ENCODE measurements at places on chromosomes 5 and 9.

GRCh38 chr9:21806644-21807043, 4.2 kb downstream of the MTAP start:
- H3K27ac ChIP-seq = peak overlapping the region; percentile 60
- no peak for DNase-seq
- no peak overlapping the region for H3K4me3 ChIP-seq

GRCh38 chr5:400282-401145, 42.5 kb upstream of the EXOC3 start:
- H3K4me3 ChIP-seq = peak overlapping the region; percentile 42
- peaks cover 40% of the 10 kb centered on the region for H3K36me3 ChIP-seq
- peaks cover 9% of the 10 kb centered on the region for H3K27me3 ChIP-seq
- H3K4me1 ChIP-seq = peaks cover 39% of the 10 kb centered on the region
- H3K27ac ChIP-seq = peak overlapping the region; percentile 89

GRCh38 chr5:53882676-53883031, 322.2 kb downstream of the NDUFS4 start:
- no peaks in the 10 kb centered on the region for H3K27me3 ChIP-seq
- H3K27ac ChIP-seq = no peak overlapping the region
- H3K36me3 ChIP-seq = no peaks in the 10 kb centered on the region
- DNase-seq = no peak

DNA sequence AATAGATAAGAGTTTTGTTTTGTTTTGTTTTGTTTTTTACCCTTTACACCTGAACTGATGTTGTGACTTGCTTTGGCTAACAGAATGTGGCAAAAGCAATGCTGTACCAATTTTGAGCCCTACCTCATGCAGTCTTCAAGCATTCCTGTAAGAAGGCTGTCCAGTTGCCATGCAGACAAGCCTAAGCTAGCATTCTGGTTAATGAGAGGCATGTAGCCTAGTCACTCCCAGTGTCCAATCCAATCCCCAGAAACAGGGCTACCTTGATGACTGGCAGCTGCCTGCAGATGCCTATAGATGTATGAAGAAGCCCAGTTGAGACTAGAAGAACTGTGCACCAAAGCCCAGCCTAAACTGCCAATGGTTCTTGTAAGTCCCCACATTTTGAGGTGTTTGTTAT, 9.4 kb upstream of the EFNA5 start:
- H3K4me1 ChIP-seq = no peaks in the 10 kb centered on the region
- peaks cover 23% of the 10 kb centered on the region for H3K27me3 ChIP-seq
- H3K4me3 ChIP-seq = no peak overlapping the region
- DNase-seq = no peak
- H3K27ac ChIP-seq = no peak overlapping the region
- no peaks in the 10 kb centered on the region for H3K36me3 ChIP-seq

GRCh38 chr5:65059681-65060598, 291.2 kb downstream of the CWC27 start:
- H3K4me3 ChIP-seq = no peak overlapping the region
- H3K4me1 ChIP-seq = no peaks in the 10 kb centered on the region
- DNase-seq = no peak

DNA sequence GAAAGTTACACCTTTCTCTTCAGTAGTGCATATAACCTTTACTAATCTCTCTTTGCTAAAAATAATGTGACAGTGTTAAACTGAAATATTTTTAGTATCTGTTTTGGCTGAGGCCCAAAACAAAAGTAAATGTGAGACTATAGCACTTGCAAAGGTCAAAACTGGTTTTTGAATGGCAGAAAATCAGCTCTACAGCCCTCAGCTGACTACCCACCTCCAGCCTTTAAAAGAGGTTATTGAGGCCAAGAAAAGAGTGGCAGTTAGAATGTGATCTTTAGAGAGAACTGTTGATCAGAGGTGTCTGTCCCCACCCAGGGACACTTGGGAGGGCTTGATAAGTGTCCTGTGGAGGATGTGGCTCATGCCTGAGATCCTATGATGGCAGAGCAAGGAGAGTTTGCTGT, 30.9 kb downstream of the PRKACG start:
- H3K4me1 ChIP-seq = peaks cover 22% of the 10 kb centered on the region
- no peak overlapping the region for H3K27ac ChIP-seq
- H3K27me3 ChIP-seq = no peaks in the 10 kb centered on the region
- no peaks in the 10 kb centered on the region for H3K36me3 ChIP-seq
- DNase-seq = no peak

GRCh38 chr5:113749334-113749733, 235.8 kb downstream of the YTHDC2 start:
- no peaks in the 10 kb centered on the region for H3K36me3 ChIP-seq
- no peak for DNase-seq
- H3K27me3 ChIP-seq = no peaks in the 10 kb centered on the region
- no peaks in the 10 kb centered on the region for H3K4me1 ChIP-seq
- H3K4me3 ChIP-seq = no peak overlapping the region
- H3K27ac ChIP-seq = no peak overlapping the region

GRCh38 chr9:120490888-120491595, 88.9 kb downstream of the CDK5RAP2 start:
- H3K4me3 ChIP-seq = no peak overlapping the region
- DNase-seq = no peak
- H3K27me3 ChIP-seq = no peaks in the 10 kb centered on the region
- H3K4me1 ChIP-seq = peaks cover 2% of the 10 kb centered on the region

- H3K36me3 ChIP-seq = peaks cover 25% of the 10 kb centered on the region
- H3K4me3 ChIP-seq = no peak overlapping the region
- no peak for DNase-seq
Observed at GRCh38 chr5:111131356-111131755, 39.2 kb downstream of the WDR36 start.

GRCh38 chr9:97179616-97180015, 127.8 kb upstream of the CCDC180 start:
- no peak for DNase-seq
- H3K27ac ChIP-seq = no peak overlapping the region
- H3K27me3 ChIP-seq = peaks cover 2% of the 10 kb centered on the region
- no peaks in the 10 kb centered on the region for H3K36me3 ChIP-seq
- no peaks in the 10 kb centered on the region for H3K4me1 ChIP-seq

GRCh38 chr5:145825751-145826180, 9.4 kb downstream of the PRELID2 start:
- H3K4me3 ChIP-seq = no peak overlapping the region
- H3K4me1 ChIP-seq = no peaks in the 10 kb centered on the region
- no peak overlapping the region for H3K27ac ChIP-seq
- H3K36me3 ChIP-seq = no peaks in the 10 kb centered on the region
- peaks cover 1% of the 10 kb centered on the region for H3K27me3 ChIP-seq

- no peaks in the 10 kb centered on the region for H3K27me3 ChIP-seq
- no peak for DNase-seq
- no peaks in the 10 kb centered on the region for H3K4me1 ChIP-seq
- H3K27ac ChIP-seq = no peak overlapping the region
- no peaks in the 10 kb centered on the region for H3K36me3 ChIP-seq
Observed at GRCh38 chr9:82938426-82939218, 124.3 kb downstream of the RASEF start.

GRCh38 chr5:29134418-29134817, 2059.1 kb upstream of the CDH6 start:
- no peaks in the 10 kb centered on the region for H3K4me1 ChIP-seq
- no peaks in the 10 kb centered on the region for H3K27me3 ChIP-seq
- no peak overlapping the region for H3K4me3 ChIP-seq
- no peaks in the 10 kb centered on the region for H3K36me3 ChIP-seq

DNA sequence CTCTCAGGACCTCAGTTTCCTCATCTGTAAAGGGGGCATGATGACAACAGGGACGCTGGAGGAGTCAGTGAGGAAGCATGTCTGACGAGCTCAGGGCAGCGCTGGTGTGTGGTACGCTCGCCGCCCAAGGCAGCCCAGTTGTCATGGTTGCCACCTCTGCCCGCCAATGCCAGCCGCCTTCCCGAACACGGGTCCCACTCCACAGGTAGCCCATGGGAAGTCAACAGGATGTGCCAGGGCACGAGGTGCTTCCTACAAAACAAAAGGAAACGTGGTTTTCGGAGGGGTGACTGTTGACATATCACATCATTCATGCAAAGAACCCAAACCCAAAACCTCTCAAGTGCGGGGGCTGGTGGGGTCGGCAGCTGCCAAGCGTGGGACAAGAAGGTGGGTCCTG, 58.1 kb downstream of the NEK6 start:
- no peaks in the 10 kb centered on the region for H3K27me3 ChIP-seq
- H3K36me3 ChIP-seq = no peaks in the 10 kb centered on the region
- DNase-seq = no peak

DNA sequence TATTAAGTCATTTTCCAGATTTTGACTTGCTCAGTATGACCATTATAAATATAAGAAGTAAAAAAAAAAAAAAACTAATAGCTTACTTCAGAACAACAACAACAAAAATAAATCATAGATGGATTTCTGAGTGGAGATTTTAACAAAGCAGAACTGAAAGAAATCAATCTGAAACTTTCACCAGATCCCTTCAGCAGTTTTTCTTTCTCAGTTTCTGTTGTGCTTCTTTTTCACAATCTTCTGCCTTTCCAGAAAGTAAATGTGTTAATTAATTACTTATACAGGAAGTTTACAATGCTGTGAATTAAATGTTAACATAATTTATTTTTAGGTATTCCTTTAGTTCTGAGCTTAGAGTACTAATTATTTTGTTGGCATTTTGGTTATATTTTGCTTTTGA, 73.5 kb downstream of the CHSY3 start:
- no peak overlapping the region for H3K4me3 ChIP-seq
- H3K4me1 ChIP-seq = no peaks in the 10 kb centered on the region
- no peaks in the 10 kb centered on the region for H3K27me3 ChIP-seq
- H3K36me3 ChIP-seq = no peaks in the 10 kb centered on the region

GRCh38 chr5:167296066-167296465, 995.4 kb upstream of the WWC1 start:
- no peak for DNase-seq
- peaks cover 1% of the 10 kb centered on the region for H3K27me3 ChIP-seq
- H3K27ac ChIP-seq = no peak overlapping the region
- no peaks in the 10 kb centered on the region for H3K36me3 ChIP-seq

GRCh38 chr5:113112435-113112834, 135.8 kb downstream of the DCP2 start:
- DNase-seq = no peak
- no peaks in the 10 kb centered on the region for H3K27me3 ChIP-seq
- no peak overlapping the region for H3K27ac ChIP-seq
- H3K36me3 ChIP-seq = no peaks in the 10 kb centered on the region
- H3K4me3 ChIP-seq = no peak overlapping the region

All from activated CD8-positive, alpha-beta T cell treated with anti-CD3 and anti-CD28 coated beads for 36 hours (primary cell).